ENCODE measurements at places on chromosomes 11 and 22.

DNA sequence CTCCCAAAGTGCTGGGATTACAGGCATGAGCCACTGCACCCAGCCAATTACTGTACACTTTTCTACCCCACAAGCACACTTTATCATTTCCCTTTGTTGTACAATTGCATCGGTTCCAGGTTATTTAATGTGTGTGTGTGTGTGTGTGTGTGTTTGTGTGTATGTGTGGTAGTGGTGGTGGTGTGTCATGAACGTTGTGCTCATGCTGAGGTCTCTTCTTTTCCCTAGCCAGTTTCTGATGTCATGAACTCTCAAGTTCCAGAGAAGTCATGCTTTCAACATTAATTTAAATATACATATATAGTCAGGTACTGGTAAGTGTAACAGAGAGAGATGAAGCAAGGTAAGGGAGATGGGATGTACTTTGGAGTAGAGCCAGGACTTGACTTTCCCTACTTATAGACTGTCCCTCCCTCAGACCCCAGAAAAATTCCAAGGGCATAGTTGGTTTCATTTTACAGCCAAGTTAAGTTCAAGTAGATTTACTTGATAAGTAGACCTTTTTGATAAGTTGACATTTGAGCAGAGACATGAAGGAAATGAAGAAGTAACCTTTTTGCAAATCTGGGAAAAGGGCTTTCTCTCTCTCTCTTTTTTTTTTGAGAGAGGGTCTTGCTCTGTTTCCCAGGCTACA is 42.7 kb downstream of the WEE1 start:
- no peak for DNase-seq

- DNase-seq, result no peak
Observed at GRCh38 chr11:77425346-77425745, 48.5 kb downstream of the PAK1 start.

DNA sequence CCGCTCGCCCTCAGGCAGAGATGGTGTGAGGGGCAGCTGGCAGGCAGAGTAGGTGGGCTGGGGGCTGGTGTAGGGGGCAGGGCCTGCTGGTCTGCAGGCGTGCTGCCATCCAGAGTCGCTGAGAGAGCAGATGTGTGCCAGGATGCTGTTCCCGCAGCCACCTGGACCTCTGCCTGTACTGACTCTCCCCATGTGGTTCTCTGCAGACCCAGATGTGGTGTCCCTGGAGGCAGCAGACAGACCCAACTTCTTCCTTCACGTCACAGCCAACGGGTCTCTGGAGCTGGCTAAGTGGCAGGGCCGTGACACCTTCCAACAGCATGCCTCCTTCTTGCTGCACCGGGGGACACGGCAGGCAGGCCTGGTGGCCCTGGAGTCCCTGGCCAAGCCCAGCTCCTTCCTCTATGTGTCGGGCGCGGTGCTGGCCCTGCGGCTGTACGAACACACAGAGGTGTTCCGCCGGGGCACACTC is 58.6 kb downstream of the OTOG start:
- no peak for DNase-seq

DNA sequence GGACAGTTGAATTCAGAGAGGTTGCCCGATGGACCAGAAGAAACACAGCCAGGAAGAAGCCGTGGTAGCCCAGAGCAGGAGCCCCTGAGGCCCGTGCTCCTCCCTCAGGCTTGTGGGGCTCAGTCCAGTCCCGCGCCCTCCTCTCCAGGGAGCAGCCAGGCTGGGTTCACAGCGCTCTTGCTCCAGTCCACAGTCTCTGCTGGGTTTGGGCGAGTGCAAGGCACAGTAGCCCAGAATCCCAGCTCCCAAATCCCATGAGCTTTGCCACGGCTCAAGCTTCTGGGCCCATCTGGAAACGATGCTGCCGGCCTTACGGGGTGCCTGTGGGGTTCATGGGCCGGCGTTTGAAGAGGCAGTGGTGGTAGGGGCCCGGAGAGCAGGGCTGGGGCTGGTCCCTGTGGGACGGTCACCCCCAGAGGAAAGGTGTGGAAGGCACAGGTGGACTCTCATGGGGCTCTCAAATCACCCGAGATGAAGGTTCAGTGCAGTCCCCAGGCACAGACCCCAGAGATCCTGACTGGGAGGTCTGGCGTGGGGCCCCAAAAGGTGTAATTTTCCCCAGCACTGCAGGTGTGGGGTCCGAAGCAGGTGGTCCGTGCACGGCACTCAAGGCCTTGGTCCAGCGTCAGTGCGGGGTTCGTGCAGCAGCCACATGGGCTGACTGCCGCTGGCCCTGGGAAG is 30.6 kb upstream of the ATXN10 start:
- DNase-seq, result no peak

Data from brain (organoid and tissue), 16 donors.